Right lobe of liver (tissue), 6 donors: ENCODE measurements at places on chromosomes 12 and 14.

DNA sequence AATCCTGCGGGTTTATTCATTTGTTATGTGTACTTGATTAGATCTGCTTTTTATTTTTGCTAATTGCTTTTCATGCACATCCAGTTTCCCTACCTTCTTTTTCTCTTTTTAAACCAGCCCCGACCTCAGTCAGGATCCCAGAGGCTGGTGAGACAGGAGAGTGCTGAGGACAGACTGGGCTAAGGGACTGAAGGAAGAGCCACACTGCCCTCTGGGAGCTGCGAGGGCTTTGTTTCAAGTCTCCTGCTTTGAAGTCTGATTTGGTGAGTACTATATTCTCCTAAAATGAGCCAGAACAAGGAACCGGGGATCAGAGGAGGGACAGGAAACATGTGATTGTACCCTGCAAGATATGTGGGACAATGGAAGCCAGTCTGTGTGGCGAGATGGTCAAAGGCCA lies 23.9 kb downstream of the PRICKLE1 start:
- DNase-seq, result no peak

- DNase-seq, result no peak
Observed at GRCh38 chr12:71045781-71046180, 112.0 kb downstream of the TSPAN8 start.

DNA sequence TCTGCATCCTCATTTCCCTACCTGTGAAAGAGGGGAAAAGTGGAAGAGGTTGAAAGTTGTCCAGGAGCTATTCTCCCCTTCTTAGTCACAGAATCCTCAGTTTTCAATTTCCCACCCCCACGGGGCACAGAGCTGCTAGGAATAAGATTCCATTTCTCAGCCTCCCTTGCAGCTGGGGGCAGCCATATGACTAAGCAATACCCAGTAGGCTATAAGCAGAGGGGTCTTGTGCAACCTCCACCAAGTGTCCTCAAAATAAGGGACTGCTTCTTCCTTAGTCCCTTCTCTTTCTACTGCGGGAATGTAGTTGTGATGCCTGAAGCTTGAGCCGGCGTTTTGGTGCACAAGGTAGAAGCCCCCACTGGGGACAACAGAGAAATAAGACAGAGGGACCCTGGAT lies 40.9 kb downstream of the VWF start:
- no peak for DNase-seq

DNA sequence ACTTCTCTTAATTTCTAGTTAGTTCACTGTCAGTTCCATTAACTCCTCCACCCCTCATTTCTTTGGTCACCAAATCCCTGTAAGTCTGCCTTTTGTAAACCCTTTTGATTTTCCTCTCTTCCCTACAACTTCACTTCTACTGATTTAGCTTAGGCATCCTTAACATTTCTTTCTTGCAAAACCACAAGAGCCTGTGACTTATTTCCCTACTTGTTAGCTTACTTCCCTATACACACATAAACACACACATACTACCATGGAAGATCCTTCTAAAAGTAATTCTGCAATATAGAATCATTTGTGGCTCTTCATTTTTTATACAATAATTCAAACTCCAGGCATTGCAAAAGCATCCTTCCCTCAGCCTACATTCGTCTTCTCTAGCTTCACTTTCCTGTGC lies 494.3 kb upstream of the USP15 start:
- no peak for DNase-seq

GRCh38 chr12:9051158-9051550 lies 61.8 kb downstream of the KLRG1 start:
- DNase-seq, result no peak

- DNase-seq, result no peak
Observed at GRCh38 chr12:40054555-40055227, 51.2 kb downstream of the SLC2A13 start.

- no peak for DNase-seq
Observed at GRCh38 chr12:73159954-73160353, 887.8 kb downstream of the TRHDE start.

GRCh38 chr12:7092229-7092985 lies at the start of gene C1R:
Gene C1R, minus strand, starts transcription at chr12:7092445. Its CDS starts 57 bp downstream, at chr12:7092388.
- DNase-seq, result peak; percentile 86

DNA sequence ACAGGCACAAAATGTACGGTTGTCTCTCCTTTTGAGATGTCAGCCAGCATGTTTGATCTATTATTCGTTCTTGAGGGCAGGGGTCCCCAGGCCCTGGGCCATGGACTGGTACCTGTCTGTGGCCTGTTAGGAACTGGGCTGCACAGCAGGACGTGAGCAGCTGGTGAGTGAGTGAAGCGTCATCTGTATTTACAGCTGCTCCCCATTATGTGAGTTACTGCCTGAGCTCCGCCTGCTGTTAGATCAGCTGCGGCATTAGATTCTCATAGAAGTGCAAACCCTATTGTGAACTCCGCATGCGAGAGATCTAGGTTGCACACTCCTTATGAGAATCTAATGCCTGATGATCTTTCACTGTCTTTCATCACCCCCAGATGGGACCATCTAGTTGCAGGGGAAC lies 41.4 kb upstream of the SCN8A start:
- no peak for DNase-seq

GRCh38 chr12:56115329-56115728 lies 1.1 kb upstream of the RPL41 start:
- no peak for DNase-seq

DNA sequence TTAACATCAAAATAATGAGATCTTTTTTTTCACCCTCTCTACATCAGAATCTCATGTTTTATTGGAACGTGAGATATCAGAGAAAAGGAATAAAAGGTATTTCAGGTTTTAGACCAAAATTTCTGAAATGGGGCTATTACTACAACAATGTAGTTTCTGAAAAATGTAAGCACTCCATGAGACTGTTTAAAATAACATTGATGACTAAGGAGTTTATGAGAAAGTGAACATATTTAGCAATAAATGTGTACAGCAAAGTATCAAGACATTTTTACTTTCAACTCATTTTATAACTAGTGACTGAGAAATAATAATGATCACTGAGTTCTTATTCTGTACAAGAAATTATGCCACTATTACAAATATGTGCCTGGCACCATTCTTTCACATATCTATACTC lies 39.3 kb upstream of the ABCC9 start:
- no peak for DNase-seq

DNA sequence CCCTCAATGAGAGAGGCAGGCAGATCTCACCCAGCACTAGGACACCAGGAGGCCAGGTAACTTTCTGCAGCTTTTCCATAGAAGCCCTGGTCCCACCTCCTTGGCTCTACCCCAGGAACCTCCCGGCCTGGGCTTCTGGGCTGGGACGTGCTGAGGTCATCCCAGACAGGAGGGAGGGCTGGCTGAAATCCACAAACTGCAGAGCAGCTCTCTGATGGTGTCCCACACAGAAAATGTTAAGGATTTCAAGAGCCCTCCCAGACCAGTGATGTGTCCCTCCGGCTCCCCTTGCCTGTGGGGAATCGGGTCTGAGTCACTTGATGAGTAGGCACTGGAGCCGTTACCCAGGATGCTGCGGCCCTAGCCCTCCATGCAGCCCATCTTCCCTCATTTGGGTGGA lies 124.1 kb downstream of the ESRRB start:
- DNase-seq, result no peak

- no peak for DNase-seq
Observed at GRCh38 chr14:33029511-33029910, 90.8 kb downstream of the NPAS3 start.

GRCh38 chr12:5589054-5589453 lies 157.1 kb downstream of the NTF3 start:
- DNase-seq, result no peak
